ENCODE measurements at places on chromosomes 6 and 20. TPM values are rescaled to one million over a fixed set of nuclear protein-coding genes. Genes with fewer than 3 reads are reported as not detected.

The SLC35F1 gene
- 0.17 TPM for total RNA-seq

The CLIC5 gene
- total RNA-seq, result 285 TPM

The HLA-DRB1 gene
- total RNA-seq, result 23.4 TPM

The FOXC1 gene
- 2.7 TPM for total RNA-seq

The SLC9A8 gene
- total RNA-seq, result 8.2 TPM

The PLCB4 gene
- total RNA-seq, result 2.1 TPM

The PROKR2 gene
- not detected for total RNA-seq

The NKX2-2 gene
- total RNA-seq, result not detected

The TPD52L1 gene
- 106 TPM for total RNA-seq

The SUMO4 gene
- 0.42 TPM for total RNA-seq

The REM1 gene
- 0.91 TPM for total RNA-seq

The ZC2HC1B gene
- 0.56 TPM for total RNA-seq

The TRAM2 gene
- 4.3 TPM for total RNA-seq

The GLYATL3 gene
- not detected for total RNA-seq

The OR14J1 gene
- total RNA-seq, result not detected

The TMEM181 gene
- total RNA-seq, result 12.9 TPM

The MBOAT1 gene
- 2.7 TPM for total RNA-seq

The TTK gene
- total RNA-seq, result not detected

The PANK2 gene
- 12.6 TPM for total RNA-seq

The MACROD2 gene
- total RNA-seq, result 2.5 TPM

The CTAGE9 gene
- total RNA-seq, result not detected

The LAMA4 gene
- total RNA-seq, result 13.6 TPM

The DDO gene
- total RNA-seq, result 9.7 TPM

The OLIG3 gene
- total RNA-seq, result not detected

The SOX18 gene
- total RNA-seq, result 11.7 TPM

The BPIFA1 gene
- not detected for total RNA-seq
